Muscle of leg (tissue), 16 donors: ENCODE measurements at places on chromosomes 4 and X. TPM values are rescaled to one million over a fixed set of nuclear protein-coding genes. Genes with fewer than 3 reads are reported as not detected.

Gene SPANXN3
- not detected for polyA plus RNA-seq

DNA sequence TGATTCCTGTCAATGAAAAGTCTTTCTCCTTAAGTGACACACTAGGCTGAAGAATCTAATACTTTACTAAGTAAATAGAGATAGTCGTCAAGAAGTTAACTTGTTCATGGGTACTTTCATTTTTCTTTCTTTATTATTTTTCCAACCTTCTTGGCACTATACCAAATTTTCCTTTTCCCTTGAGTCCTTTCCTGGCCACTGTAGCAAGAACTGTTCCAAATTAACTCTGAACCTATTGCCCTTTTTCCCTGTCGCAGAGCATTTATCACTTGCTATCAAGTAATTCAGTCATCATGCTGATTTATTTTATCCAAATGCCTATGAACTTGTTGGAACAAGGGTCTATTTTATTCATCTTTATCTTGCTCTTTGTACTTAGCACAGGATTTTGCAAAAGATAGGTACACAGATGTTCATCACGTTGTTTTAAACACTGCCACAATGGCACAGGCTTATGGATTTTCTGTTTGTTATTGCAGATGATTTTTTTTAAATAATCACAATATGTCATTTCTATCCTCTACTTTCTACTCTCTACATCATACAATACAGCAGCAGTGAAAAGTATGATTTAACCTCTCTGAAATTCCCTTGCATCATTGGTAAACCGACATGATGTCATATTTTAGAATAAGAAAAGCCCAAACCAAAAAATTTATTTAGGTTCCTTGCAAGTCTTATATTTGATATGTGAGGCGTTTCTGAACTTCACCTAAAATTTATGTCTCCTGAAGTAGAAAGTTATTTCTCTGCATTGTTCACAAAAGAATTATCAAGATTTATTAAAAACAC is 2352.3 kb downstream of the PCDH7 start:
- DNase-seq: no peak

GRCh38 chr4:83093060-83093640 is 21.4 kb downstream of the PLAC8 start:
- no peak for DNase-seq

DNA sequence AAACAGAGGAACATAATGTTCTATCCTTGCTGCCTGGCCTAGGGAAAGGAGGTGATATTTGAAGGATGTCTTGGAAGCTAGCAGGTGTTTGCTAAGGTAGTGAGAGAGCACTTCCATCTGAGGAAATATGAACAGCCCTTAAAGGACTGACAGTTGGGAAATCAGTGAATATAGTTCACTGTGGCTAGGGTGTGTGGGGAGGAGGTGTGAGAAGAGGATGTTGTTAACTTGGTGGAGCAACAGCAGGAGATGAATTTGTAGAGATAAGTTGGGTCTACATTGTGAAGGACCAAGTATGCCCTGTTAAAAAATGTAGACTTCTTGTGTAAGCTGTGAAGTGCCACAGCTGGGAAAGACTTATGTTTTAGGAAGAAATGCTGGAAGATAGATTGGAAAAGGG is 25.5 kb downstream of the TBC1D19 start:
- DNase-seq: no peak

Gene PHKA1
- 3.8 TPM for polyA plus RNA-seq

Gene FMR1NB
- polyA plus RNA-seq: not detected

- DNase-seq: no peak
Observed at GRCh38 chr4:142203505-142203904, 567.1 kb downstream of the IL15 start.

Gene CFAP99
- polyA plus RNA-seq: 0.07 TPM

Gene SSX1
- not detected for polyA plus RNA-seq

- DNase-seq: no peak
Observed at GRCh38 chr4:181845617-181846016, 397.6 kb upstream of the TENM3 start.
